ENCODE measurements at places on chromosomes 1 and 21.

GRCh38 chr21:28642891-28643290, 349.8 kb downstream of the LTN1 start:
- no peak for DNase-seq

DNA sequence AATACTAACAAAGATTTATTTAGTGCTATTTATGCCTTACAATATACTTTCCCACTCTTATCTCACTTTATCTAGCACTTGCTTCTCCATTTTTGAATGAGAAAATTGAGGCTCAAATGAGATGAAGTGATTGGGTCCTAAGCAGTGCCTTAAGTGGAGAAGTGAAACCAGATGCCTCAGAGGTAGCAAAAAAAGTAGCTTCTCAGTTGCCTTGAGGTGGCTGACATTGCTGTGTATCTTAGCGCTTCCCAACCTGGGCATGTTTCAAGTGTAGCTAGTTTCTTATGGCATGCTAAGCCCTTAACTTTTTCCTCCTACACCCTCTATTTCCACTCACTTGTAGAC, 390.4 kb downstream of the OMA1 start:
- no peak for DNase-seq

- DNase-seq, result no peak
These were observed 105.2 kb downstream of the ZSCAN20 start for GRCh38 chr1:33577663-33578062.

DNA sequence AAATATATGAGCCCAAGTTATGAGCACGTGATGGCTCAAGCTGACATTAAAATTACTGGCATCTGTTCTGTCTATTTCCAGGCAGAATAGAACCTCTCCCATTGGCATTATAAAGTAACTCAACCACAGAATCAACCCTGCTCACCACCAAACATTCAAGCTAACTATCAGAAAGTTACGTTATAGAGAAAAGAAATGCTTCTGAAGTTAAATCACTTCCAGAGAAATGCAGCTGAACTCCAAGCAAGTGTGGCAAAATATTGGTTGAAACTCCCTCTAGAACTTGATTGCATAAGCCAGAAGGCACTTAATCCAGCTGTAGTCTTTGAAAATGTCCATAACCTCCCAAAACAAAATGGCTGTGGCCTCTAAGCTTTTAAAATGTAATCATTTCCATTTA, 36.2 kb upstream of the UBE2U start:
- DNase-seq, result no peak

- no peak for DNase-seq
These were observed 7.8 kb upstream of the CALML6 start for GRCh38 chr1:1907098-1907736.

DNA sequence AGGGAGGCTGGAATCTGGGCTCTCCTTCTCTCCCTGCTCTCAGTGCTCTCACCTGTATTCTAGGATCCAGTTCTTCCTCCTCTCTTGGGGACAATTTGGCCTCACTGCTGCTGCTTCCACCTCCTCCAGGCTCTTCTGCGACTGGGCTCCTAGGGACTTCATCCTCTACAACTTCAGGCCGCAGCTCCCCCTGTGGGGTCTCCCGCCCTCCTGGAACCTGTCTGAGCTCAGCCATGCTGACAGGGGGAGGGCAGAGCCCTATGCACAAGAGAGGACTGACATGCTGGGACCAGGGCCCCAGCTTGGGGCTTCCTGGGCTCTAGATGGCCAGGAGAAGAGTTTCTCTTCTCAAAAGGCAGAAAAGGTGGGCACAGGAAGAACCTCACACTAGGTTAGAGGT, 1.0 kb downstream of the SH3BP5L start:
- DNase-seq, result no peak

DNA sequence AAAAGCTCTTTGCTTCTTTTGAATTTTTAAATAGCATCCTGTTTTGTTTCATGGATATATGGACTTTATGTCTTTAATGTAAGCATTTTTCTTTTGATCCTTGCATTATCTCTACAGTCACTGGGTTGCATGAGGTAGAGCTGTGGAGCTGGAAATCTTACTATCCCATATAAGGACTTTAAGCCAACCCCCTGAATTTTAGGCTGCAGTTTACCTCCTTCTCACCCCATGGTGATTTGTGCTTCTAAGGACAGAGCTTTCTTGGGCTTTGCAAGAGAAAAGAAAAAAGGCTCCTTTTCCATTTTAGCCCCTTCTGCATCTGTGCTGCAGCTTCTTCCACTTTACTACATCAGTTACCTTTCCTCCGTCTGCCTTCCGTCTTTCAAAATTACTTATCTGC, 373.8 kb downstream of the HHAT start:
- DNase-seq, result no peak

- peak; percentile 80 for DNase-seq
These were observed 10.8 kb upstream of the TTLL10 start for GRCh38 chr1:1162597-1163537.

DNA sequence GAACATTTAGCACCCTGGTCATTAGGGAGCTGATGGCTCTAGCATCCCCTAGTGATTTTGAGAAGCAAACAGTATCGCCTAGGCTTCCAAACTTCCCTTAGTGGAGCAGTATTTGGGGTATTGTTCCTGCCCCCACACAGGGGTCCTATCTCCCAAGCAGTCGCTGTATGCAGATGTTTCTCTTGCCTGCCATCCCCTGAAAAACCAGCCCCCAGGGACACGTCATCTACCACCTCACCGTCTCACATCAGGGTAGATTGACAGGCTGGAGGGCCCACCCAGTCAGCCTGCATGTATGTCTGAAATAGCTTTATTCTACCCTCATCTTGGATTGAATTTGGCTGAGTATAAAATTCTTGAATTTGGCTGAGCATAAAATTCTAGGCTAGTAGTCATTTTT, 33.9 kb downstream of the TENT5C start:
- DNase-seq, result no peak

DNA sequence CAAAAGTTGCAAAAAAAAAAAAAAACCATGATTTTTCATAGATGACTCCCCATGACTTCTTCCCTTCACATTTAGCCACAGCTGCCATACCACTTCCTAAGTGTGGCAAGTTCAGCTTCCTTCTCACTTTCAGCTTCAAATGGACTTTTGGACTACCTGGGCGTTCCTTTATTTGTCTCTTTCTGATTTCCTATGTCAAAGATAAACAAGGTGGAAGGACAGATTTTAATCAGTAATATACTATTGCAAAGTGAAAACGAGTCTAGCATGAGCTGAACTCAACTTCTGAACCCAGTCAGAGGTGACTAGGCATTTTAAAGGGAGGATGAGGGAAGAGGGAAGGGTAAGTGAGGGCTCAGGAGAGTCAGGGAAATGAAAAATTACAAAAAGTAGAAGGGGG, 14.4 kb upstream of the SCCPDH start:
- DNase-seq, result no peak

DNA sequence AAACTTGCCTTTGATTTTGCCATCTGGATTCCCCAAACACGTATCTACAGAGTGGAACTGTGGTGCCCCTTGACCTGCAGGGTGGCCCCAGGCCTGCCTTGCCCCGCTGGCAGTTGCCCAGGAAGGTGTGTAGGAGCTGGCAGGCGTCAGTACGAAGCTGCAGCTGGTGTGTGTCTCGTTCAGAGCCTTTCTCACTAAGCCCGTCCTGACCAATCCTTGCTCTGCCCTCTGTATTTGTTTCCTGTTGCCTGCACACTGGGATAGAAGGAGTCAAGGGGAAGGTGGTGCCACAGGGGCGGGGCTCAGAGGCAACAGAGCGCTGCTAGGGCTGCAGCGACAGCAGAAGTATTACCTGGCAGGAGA, 5.2 kb upstream of the VSIG8 start:
- DNase-seq, result peak; percentile 68

GRCh38 chr1:221868593-221869303, 126.9 kb upstream of the DUSP10 start:
- DNase-seq, result no peak

GRCh38 chr1:235253219-235253962, 74.6 kb downstream of the ARID4B start:
- DNase-seq, result peak; percentile 33

- DNase-seq, result no peak
These were observed 31.0 kb downstream of the NTMT2 start for GRCh38 chr1:170176772-170177171.

GRCh38 chr1:111220302-111220890, 7.1 kb upstream of the CHI3L2 start:
- DNase-seq, result no peak

DNA sequence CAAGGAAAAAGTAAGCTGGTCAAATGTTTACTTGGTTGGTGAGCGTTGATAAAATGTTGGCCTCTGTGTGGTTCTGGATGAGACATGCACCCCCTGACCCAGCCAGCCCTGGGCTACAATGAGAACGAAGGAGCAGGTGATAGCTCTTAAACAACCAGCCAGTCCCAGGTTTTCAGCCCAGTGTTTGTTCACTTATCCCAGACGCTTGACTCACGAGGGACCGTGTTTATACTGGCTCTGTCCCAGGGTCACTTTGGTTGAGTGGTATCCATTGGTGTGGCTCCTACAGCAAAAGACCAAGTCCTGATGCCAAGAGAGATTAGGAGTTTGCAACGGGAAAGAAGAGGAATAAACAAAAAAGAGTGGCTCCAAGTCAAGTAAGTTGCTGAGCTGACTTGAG, 86.9 kb downstream of the KCNJ15 start:
- peak; percentile 6 for DNase-seq

- peak; percentile 16 for DNase-seq
These were observed 49.8 kb downstream of the ACOT7 start for GRCh38 chr1:6343506-6344405.

DNA sequence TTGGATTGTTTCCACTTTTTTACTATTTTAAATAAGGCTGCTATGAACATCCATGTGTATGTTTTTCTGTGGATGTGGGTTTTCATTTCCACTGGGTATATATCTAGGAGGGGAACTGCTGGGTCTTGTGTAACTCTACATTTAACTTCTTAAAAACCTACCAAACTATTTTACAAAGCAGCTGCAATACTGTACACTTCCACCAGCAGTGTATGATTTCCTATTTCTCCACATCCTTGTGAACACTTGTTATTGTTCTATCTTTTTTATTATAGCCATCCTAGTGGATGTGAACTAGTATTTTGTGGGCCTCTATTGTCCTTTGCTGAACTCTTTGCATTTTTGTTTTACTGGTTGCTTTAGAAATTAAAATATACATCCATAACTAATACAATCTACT, 33.4 kb downstream of the DIPK1A start:
- DNase-seq, result no peak

- no peak for DNase-seq
These were observed 511 bp downstream of the DNTTIP2 start for GRCh38 chr1:93878501-93878888.

DNA sequence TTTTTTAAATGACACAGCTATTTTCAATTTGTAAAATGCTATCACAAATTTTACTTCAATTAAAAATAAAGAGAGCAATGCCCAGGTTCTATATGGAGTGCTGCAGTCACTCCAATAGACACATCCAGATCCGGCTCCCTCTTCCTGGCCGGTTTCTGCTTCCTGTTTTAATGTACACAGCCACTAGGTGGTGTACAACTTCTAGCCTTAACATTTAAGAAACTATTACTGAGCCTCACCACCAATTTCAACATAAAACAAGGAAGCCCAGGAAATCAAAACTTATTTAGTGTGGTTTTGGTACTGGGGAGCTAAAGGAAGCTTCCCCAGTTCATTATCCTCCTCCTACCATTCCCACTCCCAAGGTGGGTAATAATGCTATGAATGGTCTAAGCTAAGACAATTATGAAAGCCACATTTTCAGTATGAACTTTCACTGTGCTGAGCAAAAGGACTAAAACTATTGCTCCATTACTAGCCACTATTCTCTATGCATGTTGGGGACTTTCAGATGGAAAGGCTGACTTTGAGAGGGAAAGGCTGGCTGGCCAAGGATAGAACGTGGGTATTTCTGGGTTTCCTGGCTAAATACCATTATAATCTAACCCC, 25.5 kb upstream of the MTMR11 start:
- peak; percentile 61 for DNase-seq

- no peak for DNase-seq
These were observed 1.2 kb upstream of the C1orf198 start for GRCh38 chr1:230869500-230869899.
